Calu3 (cell line): ENCODE measurements at places on chromosomes 12 and 14. TPM values are rescaled to one million over a fixed set of nuclear protein-coding genes. Genes with fewer than 3 reads are reported as not detected.

The MYO1H gene
- total RNA-seq = not detected in 2 replicates

The INSM2 gene
- total RNA-seq = not detected in 2 replicates

The KRT8 gene
- total RNA-seq = 2,474 and 2,821 TPM in 2 replicates

The TXNDC16 gene
- total RNA-seq = 3.5 and 4.0 TPM in 2 replicates

The ANKS1B gene
- 1.5 and 1.7 TPM in 2 replicates for total RNA-seq

The RAN gene
- total RNA-seq = 1,463 and 1,538 TPM in 2 replicates

The SLC25A47 gene
- not detected in 2 replicates for total RNA-seq

The TOMM20L gene
- not detected in 2 replicates for total RNA-seq

The CYP46A1 gene
- not detected in 2 replicates for total RNA-seq

The NPAS3 gene
- total RNA-seq = not detected in 2 replicates

The OR6C76 gene
- not detected in 2 replicates for total RNA-seq

The PLCZ1 gene
- total RNA-seq = not detected in 2 replicates

The GRIP1 gene
- total RNA-seq = 25.1 and 47.4 TPM in 2 replicates

The CD4 gene
- total RNA-seq = not detected in 2 replicates

The RDH12 gene
- 0.38 and 0.51 TPM in 2 replicates for total RNA-seq
